Calu3 (cell line): ENCODE measurements at places on chromosomes 13 and 19. TPM values are rescaled to one million over a fixed set of nuclear protein-coding genes. Genes with fewer than 3 reads are reported as not detected.

DNA sequence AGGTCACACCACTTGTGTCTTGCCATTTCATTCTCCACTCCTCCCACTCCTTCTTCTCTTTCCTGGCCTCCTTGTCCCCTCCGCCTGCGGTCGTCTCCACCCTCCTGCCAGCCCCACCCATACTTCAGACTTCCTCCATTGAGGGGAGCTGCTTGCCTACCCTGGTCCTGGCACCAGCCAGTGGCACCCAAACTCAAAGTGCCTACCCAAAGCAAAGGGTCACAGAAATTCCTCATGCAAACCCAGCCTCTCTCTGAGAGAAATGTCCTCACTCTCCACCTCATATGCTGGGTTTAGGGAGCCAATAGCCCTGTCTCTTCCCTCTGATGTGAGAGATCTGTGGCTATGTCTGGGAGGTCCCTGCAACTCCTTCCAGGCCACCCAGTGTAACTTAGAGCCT lies 109.6 kb downstream of the TEX26 start:
- no peak for DNase-seq
- H3K4me3 ChIP-seq = no peak overlapping the region
- no peaks in the 10 kb centered on the region for H3K27me3 ChIP-seq
- peaks cover 21% of the 10 kb centered on the region for H3K4me1 ChIP-seq
- no peaks in the 10 kb centered on the region for H3K36me3 ChIP-seq
- H3K27ac ChIP-seq = no peak overlapping the region

- H3K36me3 ChIP-seq = peaks cover 2% of the 10 kb centered on the region
- H3K27me3 ChIP-seq = no peaks in the 10 kb centered on the region
- H3K27ac ChIP-seq = no peak overlapping the region
- H3K4me3 ChIP-seq = no peak overlapping the region
- H3K4me1 ChIP-seq = peaks cover 11% of the 10 kb centered on the region
These were observed 251.5 kb upstream of the STARD13 start for GRCh38 chr13:33537026-33537425.

DNA sequence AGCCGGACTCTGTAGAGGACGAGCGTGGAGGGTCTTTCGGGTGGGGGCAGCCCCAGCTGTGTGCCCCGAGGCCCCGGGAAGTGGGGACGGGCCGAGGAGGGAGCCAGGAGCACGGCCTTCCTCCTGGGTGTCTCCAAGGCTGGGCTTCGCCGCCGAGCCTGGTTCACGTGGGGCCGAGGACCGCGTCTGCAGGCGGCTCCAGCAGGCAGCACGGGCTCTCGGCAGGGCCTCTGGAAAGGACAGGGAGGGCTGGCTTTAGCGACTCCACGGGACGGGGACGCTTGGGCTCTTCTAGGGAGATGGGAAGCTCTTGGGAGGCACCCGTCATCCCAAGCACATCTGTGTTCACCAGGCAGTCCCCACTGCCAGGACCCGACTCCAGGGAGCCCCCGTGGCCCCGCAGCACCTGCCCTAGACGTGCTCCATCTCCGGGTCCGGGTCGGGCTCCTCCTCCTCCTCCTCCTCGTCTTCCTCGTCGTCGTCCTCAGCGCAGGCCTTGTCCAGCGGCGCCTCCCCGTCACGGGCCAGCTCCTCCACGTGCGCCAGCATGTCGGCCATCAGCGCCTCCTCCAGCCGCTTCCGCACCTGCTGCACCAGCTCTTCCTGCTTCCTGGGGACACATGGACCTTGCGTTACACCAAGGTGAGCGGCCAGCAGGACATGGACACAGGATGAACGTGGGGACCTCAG lies 9.9 kb upstream of the MEX3D start:
- no peak overlapping the region for H3K4me3 ChIP-seq
- no peaks in the 10 kb centered on the region for H3K27me3 ChIP-seq
- H3K27ac ChIP-seq = no peak overlapping the region
- no peak for DNase-seq
- H3K4me1 ChIP-seq = no peaks in the 10 kb centered on the region
- peaks cover 27% of the 10 kb centered on the region for H3K36me3 ChIP-seq

GRCh38 chr13:114067886-114068651 lies 64.4 kb downstream of the RASA3 start:
- H3K27ac ChIP-seq = no peak overlapping the region
- no peaks in the 10 kb centered on the region for H3K27me3 ChIP-seq
- H3K4me1 ChIP-seq = no peaks in the 10 kb centered on the region
- DNase-seq = no peak
- H3K4me3 ChIP-seq = no peak overlapping the region

IGSF23 gene
- not detected in 2 replicates for total RNA-seq

DNA sequence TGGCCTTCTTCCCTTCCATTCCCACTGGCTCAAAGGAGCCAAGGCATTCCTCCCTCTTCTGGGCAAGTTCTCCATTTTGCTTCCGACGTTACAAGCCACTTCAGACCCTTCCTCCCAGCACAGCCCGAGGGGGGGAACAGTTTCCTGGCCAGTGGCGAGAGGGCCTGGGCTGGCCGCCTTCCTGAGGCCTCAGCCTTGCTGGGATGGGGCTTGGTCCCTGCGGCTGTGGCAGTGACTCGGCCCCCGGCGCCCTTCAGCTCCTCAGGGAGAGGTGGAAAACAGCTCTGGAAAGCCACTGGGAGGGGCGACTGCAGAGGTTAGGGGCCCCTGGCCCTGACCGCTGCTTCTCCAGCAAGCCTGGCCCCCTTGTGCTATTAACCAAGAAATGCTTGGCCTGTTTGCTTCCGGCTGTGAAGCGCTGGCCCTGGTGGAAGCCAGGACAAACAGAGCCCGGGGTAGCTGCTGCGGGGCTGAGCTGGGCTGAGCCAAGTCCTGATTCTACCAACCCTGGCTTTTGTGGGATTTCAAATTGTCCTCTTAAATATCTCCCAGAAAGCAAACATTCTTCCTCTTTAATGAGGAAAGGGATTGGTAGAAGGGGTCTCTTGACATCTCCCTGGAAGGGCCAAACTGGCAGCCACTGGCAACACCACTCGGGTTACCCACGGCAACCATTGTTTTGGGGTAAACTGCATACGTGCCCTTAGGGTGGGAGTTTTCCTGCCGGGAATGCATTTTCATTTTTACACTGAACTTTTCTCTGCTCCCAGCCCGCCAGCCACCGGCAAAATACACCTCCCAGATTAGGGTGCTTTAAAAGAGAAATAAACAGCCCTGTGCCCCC lies 38.7 kb downstream of the C13orf46 start:
- no peaks in the 10 kb centered on the region for H3K36me3 ChIP-seq
- no peak overlapping the region for H3K27ac ChIP-seq
- no peaks in the 10 kb centered on the region for H3K4me1 ChIP-seq
- no peak overlapping the region for H3K4me3 ChIP-seq
- DNase-seq = no peak
- peaks cover 25% of the 10 kb centered on the region for H3K27me3 ChIP-seq

GRCh38 chr13:109151696-109152095 lies 522.3 kb downstream of the MYO16 start:
- H3K36me3 ChIP-seq = peaks cover under 1% of the 10 kb centered on the region
- peaks cover 14% of the 10 kb centered on the region for H3K4me1 ChIP-seq
- H3K4me3 ChIP-seq = no peak overlapping the region
- no peak overlapping the region for H3K27ac ChIP-seq
- H3K27me3 ChIP-seq = no peaks in the 10 kb centered on the region
- no peak for DNase-seq

CYP4F3 gene
- total RNA-seq = 6.9 and 16.7 TPM in 2 replicates

DNA sequence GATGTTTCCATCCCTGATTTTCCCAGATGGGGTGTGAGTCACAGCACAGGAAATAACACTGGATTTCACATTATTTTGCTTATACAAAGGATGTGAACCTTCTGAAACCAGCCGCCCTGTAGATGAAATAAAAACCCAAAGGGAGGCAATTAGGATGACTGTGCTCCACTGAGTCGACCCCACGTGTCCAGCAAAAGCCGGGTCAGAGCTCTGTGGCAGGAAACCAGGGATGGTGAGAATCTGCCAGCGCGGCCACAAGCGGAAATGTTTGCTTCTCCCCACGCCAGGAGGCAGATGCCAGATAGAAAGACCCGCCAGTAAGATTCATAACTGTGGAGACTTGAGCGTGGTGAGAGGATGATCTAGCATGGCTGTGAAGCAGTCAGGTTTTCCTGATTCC lies 764.4 kb downstream of the LIG4 start:
- no peak overlapping the region for H3K4me3 ChIP-seq
- no peaks in the 10 kb centered on the region for H3K36me3 ChIP-seq
- no peak for DNase-seq
- H3K4me1 ChIP-seq = no peaks in the 10 kb centered on the region
- no peaks in the 10 kb centered on the region for H3K27me3 ChIP-seq
- no peak overlapping the region for H3K27ac ChIP-seq

- DNase-seq = no peak
- H3K4me3 ChIP-seq = no peak overlapping the region
- H3K36me3 ChIP-seq = no peaks in the 10 kb centered on the region
- H3K27ac ChIP-seq = no peak overlapping the region
These were observed 137.1 kb upstream of the ATXN8OS start for GRCh38 chr13:69970520-69970919.

- DNase-seq = no peak
- no peaks in the 10 kb centered on the region for H3K27me3 ChIP-seq
- H3K36me3 ChIP-seq = peaks cover 49% of the 10 kb centered on the region
- H3K4me1 ChIP-seq = peaks cover 29% of the 10 kb centered on the region
These were observed 518 bp upstream of the PLPP2 start for GRCh38 chr19:291561-292280.

GRCh38 chr13:95745752-95746151 lies 68.8 kb downstream of the DNAJC3 start:
- no peak for DNase-seq
- H3K27ac ChIP-seq = no peak overlapping the region
- H3K4me3 ChIP-seq = no peak overlapping the region
- peaks cover 8% of the 10 kb centered on the region for H3K4me1 ChIP-seq

- peaks cover 10% of the 10 kb centered on the region for H3K4me1 ChIP-seq
- no peaks in the 10 kb centered on the region for H3K36me3 ChIP-seq
- DNase-seq = no peak
- peaks cover 16% of the 10 kb centered on the region for H3K27me3 ChIP-seq
- H3K4me3 ChIP-seq = no peak overlapping the region
- no peak overlapping the region for H3K27ac ChIP-seq
These were observed 13.1 kb upstream of the PNMA8C start for GRCh38 chr19:46441866-46442265.

GRCh38 chr13:44762911-44763310 lies 186.8 kb upstream of the TSC22D1 start:
- H3K4me1 ChIP-seq = peaks cover 55% of the 10 kb centered on the region
- peak overlapping the region; percentile 34 for H3K27ac ChIP-seq
- peaks cover 9% of the 10 kb centered on the region for H3K36me3 ChIP-seq
- no peaks in the 10 kb centered on the region for H3K27me3 ChIP-seq
- H3K4me3 ChIP-seq = no peak overlapping the region

DNA sequence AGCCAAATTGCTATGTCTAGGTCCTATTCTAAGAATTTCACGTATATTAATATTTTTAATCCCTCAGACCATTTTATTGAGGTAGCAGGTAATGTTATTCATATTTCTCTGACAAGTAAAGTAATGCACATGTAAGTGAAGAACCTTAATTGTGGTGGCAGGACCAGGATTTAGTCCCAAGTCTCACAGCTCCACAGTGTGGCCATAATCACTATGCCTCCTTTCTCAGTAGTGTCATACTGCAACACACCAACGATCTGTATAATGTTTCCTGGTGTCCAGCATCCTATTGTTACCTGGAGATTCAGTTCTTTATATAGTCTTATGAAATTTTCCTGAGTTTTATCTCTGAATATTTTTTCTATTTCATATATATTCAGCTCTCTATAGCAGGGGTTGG lies 340.3 kb downstream of the OLFM4 start:
- H3K4me1 ChIP-seq = no peaks in the 10 kb centered on the region
- no peaks in the 10 kb centered on the region for H3K36me3 ChIP-seq
- DNase-seq = no peak

RFXAP gene
- total RNA-seq = 3.8 and 6.2 TPM in 2 replicates

CYP4F8 gene
- total RNA-seq = not detected in 2 replicates

GRCh38 chr19:2047449-2048103 lies 3.5 kb downstream of the MKNK2 start:
- DNase-seq = peak; percentile 39
- no peak overlapping the region for H3K27ac ChIP-seq
- H3K4me1 ChIP-seq = no peaks in the 10 kb centered on the region
- no peaks in the 10 kb centered on the region for H3K27me3 ChIP-seq
- H3K4me3 ChIP-seq = peak overlapping the region; percentile 74
- peaks cover 62% of the 10 kb centered on the region for H3K36me3 ChIP-seq

- H3K4me1 ChIP-seq = no peaks in the 10 kb centered on the region
- no peak overlapping the region for H3K27ac ChIP-seq
- H3K27me3 ChIP-seq = no peaks in the 10 kb centered on the region
- H3K36me3 ChIP-seq = no peaks in the 10 kb centered on the region
- no peak for DNase-seq
- H3K4me3 ChIP-seq = no peak overlapping the region
These were observed 632.4 kb downstream of the SLITRK5 start for GRCh38 chr13:88303605-88304004.

GRCh38 chr19:49741210-49741844 lies 21.8 kb downstream of the TSKS start:
- peaks cover 3% of the 10 kb centered on the region for H3K27me3 ChIP-seq
- no peak overlapping the region for H3K27ac ChIP-seq
- DNase-seq = no peak
- H3K4me1 ChIP-seq = no peaks in the 10 kb centered on the region
- no peaks in the 10 kb centered on the region for H3K36me3 ChIP-seq

- H3K4me1 ChIP-seq = no peaks in the 10 kb centered on the region
- no peaks in the 10 kb centered on the region for H3K36me3 ChIP-seq
- no peak for DNase-seq
- H3K27me3 ChIP-seq = no peaks in the 10 kb centered on the region
These were observed 11.3 kb downstream of the PRR22 start for GRCh38 chr19:5773276-5773675.
